ENCODE measurements at places on chromosomes 2 and 18. TPM values are rescaled to one million over a fixed set of nuclear protein-coding genes. Genes with fewer than 3 reads are reported as not detected.

GRCh38 chr18:31657823-31658669 is 26.3 kb downstream of the B4GALT6 start:
- no peak for DNase-seq

GRCh38 chr2:184890311-184890710 is 292.0 kb downstream of the ZNF804A start:
- no peak for DNase-seq

CCDC68 gene
- polyA plus RNA-seq = 12.8 TPM

GRCh38 chr2:30695749-30696148 is 111.5 kb downstream of the CAPN13 start:
- no peak for DNase-seq

IL1RN gene
- 1.7 TPM for polyA plus RNA-seq

SLC66A3 gene
- 24.4 TPM for polyA plus RNA-seq

CCDC74B gene
- polyA plus RNA-seq = 14.1 TPM

- no peak for DNase-seq
These were observed 35.7 kb upstream of the GPR155 start for GRCh38 chr2:174522553-174522952.

DNA sequence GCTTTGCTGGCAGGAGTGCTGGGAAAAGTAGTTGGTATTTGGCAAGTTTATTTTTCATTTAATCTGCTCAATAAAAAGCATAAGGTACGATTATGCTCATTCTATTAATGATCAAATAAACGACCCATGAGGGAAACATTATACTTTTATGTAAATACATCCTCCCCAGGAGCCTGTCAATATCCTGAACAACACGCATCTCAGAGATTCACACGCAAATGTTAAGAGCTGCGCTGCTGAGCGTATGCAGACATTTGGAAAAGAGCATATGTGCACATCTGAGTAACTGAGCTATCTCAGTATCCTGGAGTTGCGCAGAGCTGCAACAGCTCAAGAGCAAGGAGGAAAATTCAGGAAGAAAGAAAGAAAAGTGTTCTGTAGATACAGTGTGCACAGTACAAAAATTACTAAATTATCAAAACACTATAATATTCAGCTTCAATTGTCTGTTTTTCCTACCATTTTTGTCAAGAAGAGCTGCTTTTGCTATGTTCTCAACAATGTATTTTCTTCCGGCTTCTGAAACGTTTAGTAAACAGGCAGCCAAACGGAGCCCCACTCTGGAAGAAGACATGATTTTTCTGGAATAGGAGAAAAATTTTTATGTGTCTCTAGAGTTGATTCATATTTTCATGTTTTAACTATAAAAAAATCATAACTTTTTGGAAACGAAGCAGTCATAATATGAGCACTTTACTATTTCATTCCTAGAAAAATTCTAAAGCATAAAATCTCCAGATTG is 2.4 kb downstream of the FTCDNL1 start:
- no peak for DNase-seq

DNA sequence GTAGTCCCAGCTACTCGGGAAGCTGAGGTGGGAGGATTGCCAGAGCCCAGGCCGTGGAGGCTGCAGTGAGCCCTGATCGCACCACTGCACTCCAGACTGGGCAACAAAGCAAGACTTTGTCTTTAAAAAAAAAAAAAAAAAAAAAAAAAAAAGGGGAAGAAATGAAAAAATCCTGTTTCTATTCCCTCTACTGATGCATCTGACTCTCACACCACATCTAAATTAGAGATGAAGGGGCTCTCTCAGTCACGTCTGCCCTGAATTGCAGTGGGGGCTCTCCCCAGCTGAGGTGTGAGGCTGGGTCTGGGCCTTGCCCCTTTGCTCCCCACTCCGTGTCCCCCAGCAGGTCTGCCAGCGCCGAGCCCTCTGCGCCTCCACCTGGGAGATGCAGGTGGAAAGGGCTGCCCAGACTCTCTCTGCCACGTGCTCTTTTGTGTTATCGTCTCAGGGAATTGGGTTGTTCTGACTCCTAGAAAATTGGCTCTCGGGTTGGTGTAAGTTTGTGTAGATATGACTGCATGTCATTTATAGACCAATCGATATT is 30.2 kb downstream of the TRAPPC12 start:
- no peak for DNase-seq

DNA sequence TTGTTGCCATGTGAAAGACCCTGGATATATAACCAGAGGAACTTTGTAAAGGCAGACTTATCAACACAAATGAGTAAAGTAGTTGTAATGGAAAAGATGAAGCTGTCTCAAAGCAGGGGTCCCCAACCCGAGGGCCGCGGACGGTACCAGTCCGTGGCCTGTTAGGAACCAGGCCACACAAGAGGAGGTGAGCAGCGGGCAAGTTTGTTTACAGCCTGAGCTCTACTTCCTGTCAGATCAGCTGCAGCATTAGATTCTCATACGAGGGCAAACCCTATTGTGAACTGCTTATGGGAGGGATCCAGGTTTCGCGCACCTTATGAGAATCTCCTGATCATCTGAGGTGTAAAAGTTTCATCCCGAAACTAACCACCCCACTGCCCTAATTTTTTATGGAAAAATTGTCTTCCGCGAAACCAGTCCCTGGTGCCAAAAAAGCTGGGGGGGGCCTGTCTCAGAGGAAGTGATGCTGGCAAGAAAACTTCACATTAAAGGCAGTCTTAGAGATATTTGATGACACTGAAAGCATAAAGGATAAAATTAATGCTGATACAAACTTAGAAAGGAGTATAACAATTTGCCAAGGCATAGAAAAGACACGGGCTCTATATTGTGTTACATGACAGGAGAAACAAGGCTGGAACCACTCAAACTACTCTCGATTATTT is 57.5 kb upstream of the MSTN start:
- no peak for DNase-seq

PFN4 gene
- 2.6 TPM for polyA plus RNA-seq

DCDC2C gene
- polyA plus RNA-seq = not detected

SF3B6 gene
- 160 TPM for polyA plus RNA-seq

- DNase-seq = no peak
These were observed 201.2 kb downstream of the NBAS start for GRCh38 chr2:15359716-15360531.

CEP68 gene
- polyA plus RNA-seq = 31.3 TPM

- no peak for DNase-seq
These were observed 248.9 kb downstream of the TDRD15 start for GRCh38 chr2:21372654-21373053.

- DNase-seq = no peak
These were observed 141.0 kb upstream of the KCTD1 start for GRCh38 chr18:26689226-26689879.

FAM110C gene
- polyA plus RNA-seq = 25.5 TPM

SERPINB13 gene
- not detected for polyA plus RNA-seq

DNA sequence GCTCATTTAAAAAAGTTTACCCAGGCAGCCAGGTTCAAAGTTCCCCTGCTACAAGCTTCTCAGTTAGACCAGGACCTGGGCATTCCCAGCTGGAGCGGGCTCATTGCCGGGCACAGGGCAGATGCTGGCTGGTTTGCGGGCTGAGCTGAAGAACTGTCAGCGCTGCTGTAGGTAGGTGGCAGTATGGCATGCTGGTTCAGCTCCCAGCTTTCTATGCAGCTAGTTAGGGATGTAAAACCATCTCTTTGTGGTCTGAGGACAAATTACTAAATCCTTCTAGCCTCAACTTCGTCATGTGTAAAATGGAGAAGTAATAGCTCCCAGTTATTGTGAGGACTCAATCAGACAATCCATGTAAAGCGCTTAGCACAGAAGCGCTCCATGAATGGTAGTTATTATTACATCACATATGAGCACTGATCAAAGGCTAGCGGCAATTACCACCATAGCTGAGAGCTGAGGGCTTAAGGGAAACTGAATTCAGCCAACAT is 2.4 kb upstream of the LDLRAD4 start:
- no peak for DNase-seq

DNA sequence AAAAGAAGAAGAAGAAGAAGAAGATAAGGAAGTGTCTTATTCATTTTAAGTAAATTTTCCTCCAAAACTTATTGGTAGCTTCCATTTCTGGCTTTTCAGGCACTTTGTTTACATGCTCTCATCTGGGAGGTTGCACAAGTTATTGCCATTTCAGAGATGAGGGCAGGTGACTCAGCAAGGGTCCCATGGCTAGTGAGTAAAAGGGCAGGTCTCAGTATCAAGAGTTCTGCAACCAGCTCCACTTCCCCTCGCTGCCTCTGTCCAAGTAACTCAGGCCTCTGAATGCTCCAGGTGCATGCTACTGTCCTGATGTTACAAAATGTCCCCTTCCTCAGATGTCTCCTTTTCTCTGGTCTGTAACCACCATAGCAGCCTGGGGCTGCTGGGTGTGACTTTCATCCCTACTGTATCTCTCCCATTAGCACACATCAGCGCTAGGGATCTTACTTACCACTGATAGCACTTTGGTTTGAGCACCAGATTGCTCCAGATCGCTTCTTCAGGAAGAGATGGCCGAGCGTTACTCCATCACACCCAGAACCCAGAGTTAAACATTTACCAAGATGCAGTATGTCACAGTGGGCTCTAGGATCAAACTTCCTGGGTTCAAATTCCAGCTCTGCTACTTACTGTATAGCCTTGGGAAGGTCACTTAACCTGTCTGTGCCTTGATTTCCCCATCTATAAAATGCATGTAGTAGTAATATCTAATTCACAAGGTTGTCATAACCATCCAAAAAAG is 57.4 kb upstream of the LAPTM4A start:
- DNase-seq = no peak

GRCh38 chr18:73656691-73657090 is 490.9 kb downstream of the FBXO15 start:
- DNase-seq = no peak

ZNF513 gene
- polyA plus RNA-seq = 14.9 TPM

UGT1A7 gene
- polyA plus RNA-seq = not detected

- no peak for DNase-seq
These were observed 62.7 kb upstream of the GALNT5 start for GRCh38 chr2:157194844-157195243.

GRCh38 chr2:26400723-26401122 is 997 bp upstream of the DRC1 start:
- DNase-seq = no peak

UPP2 gene
- polyA plus RNA-seq = 9.3 TPM

UGT1A4 gene
- polyA plus RNA-seq = not detected

DNA sequence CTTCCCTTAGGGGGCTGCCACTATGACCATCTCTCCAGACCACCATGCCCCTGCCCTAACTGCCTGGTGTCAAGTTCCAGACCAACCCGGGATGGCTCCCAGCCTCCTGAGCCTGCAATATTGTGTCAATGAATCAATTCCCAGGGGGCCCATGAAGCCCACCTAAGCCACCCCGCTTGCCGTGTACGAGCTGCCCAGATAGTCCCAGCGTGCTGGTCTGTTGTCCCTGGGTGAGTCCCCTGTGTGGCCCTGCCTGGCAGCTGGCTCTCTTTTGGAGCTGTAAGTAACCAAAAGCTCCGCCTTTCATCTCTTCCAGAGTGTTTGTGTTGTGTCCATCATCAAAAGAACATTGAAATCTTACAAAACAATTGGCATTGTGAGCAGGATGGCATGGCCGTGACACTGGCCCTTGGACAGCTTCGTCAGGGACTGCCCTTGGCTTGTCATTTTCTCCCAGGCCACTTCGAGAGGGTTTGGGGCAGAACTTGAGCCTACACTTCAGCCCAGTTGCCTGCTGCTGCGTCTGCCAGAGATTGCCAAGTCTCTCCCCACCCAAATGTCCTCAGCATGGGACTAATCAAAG is 11.3 kb upstream of the MAL start:
- no peak for DNase-seq

- no peak for DNase-seq
These were observed 1995.2 kb upstream of the PIK3C3 start for GRCh38 chr18:39959839-39960238.

DNA sequence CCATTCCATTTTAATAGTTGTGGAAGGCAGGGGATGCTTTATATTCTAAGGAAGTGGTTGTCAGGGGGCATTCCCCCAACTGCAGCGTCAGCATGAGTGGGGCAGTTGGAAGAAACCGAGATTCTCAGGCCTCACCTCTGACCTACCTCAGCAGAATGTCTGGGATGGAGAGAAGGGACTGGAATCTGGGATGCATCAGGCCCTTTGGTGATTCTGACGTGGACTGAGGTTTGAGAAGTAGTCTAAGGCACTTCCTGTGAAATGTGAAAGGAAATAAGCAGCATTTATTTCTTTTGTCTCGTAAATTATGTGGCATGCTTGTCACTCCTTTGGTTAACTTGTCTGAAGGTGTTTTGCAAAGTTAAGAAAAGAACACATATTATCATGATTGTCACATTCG is 540.7 kb upstream of the NETO1 start:
- no peak for DNase-seq

DNA sequence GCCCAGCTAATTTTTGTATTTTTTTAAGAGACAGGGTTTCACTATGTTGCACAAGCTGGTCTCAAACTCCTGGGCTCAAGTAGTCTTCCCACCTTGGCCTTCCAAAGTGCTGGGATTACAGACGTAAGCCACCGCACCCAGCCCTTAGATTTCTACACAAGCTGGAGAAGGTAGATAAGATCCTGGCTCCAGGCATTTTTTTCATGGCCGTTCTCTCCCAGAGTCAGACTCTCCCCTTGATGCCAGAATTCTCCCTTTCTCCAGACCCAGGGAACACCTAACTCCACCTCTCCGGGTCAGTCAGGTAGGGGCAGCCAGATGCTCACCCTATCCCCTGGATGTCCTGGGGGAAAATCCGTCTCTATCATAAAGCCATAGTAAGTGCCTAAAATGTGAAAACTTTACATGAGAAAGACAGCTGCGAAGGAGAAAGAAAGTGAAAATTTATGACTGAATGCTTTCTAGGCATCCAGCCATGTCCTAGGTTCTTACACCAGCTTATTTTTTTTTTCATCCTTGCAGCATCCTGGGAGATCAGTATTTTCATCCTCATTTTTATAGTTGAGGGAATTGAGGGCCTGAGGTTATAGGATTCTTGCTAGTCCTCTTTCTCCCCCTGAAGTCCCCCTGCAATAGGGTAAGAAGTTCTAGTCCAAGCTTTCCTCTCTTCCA is 16.3 kb downstream of the SIX3 start:
- DNase-seq = no peak

DNA sequence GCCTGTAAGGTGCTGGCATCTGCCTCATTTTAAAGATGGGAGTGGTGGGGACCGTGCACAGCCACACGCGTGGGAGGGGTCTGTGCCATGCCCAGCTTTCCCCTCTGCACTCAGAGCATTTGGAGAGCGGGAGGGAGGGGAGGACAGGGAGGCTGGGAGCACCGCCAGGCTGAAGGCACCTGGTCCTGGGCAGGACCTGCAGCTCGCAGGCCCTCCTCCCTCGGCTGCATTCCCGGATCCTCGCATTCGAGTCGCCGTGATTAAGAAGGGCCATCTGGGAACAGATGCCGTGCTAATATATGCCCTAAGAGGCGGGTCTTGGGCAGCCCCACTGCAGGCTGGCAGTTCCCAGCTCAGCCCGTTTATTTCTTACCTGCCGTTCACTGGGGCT is 84.0 kb downstream of the PTGR3 start:
- DNase-seq = no peak

- no peak for DNase-seq
These were observed 61.4 kb downstream of the CCDC148 start for GRCh38 chr2:158395166-158395565.

DNA sequence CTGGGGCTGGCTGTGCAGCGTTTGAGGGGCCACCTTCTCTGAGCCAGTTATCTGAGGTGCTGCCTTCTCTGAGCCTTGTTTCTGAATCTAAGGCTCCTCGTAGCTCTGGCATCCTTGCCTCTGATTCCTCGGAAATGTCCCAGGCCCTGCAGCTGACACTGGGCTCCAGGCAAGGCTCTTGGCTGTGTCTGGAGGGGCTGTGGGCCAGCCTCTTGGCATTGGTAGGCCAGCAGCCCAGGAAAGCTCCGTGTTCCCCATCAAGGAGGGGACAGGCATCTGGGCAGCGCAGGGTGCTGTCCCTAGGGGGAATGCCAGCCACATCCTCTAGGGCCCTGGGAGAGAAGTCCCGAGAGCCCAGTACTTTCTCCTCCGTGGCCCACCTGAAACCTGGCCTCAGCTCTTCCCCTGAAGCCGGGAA is 40.7 kb upstream of the TAF1B start:
- no peak for DNase-seq
